Right renal cortex interstitium (tissue), 3 donors: ENCODE measurements at places on chromosomes 12 and 14. TPM values are rescaled to one million over a fixed set of nuclear protein-coding genes. Genes with fewer than 3 reads are reported as not detected.

- no peak for DNase-seq
These were observed 249.7 kb upstream of the NPAS3 start for GRCh38 chr14:32688941-32689340.

- no peak for DNase-seq
These were observed 589.8 kb downstream of the KCNH5 start for GRCh38 chr14:62455446-62455845.

DNA sequence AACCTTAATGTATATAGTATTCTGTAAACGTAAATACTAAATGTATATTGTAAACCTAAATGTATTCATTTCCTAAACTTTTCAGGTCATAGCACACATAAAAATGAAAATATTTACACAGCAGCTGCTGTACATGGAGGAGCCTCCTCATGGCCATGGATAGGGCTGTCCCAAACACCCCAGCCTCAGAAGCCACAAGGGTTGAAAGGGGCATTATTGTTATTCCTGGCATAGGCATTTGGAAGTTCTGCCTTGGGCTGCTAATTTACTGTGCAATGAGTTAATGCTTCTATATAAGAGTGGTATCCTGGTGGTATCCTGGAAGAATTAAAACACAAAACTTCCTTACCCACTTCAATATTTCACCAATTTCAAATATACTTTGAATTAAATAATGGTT is 159.4 kb downstream of the SLC5A8 start:
- DNase-seq: no peak

DNA sequence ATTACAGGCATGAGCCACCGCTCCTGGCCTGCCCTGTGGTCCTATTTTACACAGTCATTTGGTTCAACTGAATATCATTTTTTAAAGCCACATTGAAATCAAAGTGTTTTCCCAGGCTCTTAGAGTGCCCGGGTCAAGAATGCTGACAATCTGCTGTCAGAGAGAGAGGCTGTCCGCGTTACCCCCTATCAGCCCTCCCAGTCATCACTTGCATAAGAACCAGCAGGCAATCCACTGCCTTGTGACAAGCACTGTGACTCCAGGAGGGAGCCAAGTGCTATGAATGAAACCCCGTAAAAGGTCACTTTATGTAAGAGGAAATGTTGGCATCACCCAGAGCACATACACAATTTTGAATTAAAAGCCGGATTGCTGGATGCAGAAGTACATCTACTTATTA is 13.5 kb downstream of the PHLDA1 start:
- DNase-seq: no peak

DNA sequence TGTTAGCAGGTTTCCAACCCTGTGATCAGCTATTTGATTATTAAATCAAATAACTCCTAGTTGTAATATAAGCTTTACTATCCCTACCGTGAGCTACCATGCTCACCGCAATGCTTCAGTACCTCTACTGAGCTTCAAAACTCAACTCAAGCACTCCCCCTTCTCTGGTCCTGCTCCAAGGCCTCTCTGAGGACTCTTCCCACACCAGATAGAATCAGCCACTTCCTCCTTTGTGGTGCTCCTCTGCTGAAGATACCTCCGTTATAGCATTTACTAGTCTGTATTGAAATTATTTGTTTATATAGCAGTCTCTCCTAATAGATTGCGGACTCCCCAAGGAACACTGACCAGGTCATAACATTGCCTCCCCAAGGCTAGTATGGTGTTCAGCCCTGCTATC is 17.5 kb downstream of the AREL1 start:
- no peak for DNase-seq

DNA sequence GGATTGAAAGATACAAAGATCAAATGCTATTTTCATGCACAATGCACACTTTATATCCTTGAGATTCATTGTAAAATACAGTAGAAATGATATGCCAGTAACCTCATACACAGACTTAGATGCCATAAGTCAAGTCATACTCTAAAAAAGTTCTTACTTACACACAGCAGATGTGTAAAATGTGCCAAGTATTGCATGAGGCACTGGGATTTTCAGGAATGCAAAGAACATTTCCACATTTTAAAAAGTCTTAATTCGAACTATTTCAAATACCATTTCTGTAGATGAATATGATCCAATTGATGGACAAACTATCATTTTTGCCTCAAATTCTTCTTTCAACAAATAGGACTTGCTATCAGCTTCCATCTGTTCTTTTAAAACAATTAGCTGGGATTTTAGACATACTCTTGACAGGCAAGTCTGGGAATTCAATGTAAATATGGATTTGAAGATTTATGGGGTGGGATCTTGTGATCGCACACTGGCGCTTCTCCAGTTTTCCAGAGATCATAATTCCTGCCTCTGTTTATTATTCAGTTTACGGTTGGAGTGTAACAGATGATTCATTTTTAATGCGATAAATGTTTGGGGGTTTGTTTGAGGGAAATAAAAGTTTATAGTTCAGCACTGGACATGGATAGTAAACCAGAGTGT is 183.8 kb downstream of the PAX9 start:
- DNase-seq: no peak

DNA sequence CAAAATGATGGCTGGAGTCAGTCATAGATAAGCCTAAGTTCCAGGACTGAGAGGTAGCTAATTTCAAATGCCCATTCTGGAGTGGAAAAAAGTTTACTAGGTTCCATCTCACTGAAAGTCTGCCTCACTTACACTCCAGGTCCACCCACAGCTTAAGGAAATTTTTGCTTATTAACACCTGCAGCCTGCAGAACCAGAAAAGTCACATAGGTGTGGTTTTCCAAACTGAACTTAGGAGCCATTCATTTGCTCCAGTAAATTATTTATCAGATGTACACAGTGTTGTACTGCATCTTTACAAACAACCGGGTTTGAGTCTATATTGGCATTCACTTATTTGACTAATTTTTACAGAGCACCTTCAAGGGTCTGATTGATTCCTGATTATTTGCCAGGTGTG is 157.4 kb upstream of the ARID2 start:
- no peak for DNase-seq

DNA sequence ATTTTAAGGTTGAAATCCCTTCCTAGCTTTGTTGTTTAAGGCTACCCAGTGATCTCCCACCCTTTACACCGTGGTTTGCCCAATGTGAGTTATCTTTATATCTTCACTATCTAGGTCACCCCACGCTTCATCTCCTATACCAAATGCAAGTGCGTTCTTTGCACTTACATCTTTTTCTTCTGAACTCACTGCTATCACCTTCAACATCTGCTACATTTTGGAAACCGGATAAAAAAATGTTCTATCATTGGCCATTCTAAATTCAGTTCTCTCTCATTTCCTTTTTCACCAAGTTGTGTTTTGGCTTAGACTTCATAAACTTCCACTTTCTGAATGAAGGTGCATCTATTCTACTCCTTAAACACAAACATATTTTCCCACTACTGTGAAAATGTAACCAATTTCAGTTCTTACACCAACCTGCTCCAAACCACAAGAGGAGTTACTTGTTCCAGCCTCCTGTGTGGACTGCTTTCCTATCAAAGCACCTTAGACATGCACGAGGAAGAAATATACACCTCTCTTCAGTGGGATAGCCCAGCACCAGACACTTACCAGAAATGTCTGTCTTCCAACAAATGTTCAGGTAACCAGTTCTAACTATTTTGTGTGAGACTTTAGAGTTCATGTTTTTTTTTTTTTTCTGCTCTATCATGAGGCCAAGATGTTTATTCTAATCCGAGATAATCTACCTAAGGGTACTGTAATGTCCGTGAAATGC is 21.9 kb downstream of the CLEC9A start:
- no peak for DNase-seq

DNA sequence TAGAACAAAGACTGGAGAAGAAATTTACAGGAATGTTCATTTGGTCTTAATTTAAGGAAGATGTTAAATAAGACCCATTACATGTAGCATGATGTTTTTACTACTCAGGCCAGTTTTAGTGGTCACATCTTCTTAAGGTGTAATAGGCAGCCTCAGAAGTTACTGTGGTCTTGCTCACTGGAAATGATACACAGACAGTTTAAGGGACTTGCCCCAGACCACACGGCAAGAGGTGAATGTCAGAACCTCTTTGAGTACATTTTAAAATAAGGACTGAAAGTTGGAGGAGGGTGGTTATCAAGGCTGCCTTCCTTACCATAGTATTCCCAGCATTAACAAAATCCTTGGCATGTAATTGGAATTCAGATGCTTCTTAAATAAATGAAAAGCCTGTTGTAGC is 37.9 kb downstream of the LRRK2 start:
- no peak for DNase-seq

The RHOJ gene
- polyA plus RNA-seq: 23.5 TPM

The TSHR gene
- 0.32 TPM for polyA plus RNA-seq

The RGS6 gene
- 0.80 TPM for polyA plus RNA-seq

GRCh38 chr12:107845226-107845979 is 70.9 kb downstream of the ASCL4 start:
- no peak for DNase-seq

GRCh38 chr14:20618271-20618749 is 23.2 kb downstream of the OR6S1 start:
- DNase-seq: no peak

The KRT79 gene
- not detected for polyA plus RNA-seq

DNA sequence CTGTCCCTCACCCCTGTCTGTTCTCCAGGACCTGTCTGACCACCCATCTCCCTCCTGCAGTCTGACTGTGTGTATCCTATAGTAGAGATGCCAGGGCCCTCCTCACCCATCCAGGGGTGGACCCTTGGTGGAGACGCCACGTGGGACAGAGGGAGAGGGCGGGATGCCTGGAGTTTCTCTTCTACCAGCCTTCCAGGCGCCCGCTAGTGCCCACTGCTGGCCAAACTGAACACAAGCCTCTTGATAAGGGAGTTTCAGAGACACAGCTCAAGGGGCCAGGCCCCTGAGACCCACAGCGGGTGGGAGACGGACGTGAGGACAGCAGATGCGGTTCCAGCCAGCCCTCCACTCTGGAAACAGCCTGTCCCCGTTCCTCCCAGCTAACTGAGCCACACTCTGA is 147.3 kb downstream of the RBM19 start:
- no peak for DNase-seq

The FSCB gene
- not detected for polyA plus RNA-seq

DNA sequence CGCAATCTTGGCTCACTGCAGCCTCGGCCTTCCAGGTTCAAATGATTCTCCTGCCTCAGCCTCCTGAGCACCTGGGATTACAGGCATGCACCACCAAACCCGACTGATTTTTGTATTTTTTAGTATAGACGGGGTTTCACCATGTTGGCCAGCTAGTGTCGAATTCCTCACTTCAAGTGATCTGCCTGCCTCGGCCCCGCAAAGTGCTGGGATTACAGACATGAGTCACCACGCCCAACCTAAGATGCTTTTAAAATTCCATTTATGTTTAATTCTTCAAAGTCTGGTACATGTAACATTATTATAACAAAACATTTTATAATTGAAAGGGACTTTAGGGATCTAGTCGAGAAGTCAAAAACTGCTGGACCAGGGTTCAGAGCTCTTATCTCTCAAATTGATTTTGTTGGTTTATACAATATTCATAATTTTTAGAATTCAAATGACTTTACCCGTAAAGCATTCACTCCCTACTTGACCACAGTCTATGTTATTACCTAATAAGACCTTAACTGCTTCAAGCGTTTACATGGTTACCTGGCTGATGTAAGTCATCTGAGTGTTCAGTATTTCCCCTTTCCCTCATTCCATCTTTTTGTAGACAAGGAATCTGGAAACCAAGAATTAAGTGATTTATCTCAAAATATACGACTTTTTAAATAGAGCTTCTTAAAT is 28.2 kb downstream of the RAP1B start:
- DNase-seq: no peak

- DNase-seq: no peak
These were observed 4.1 kb upstream of the TUBA1C start for GRCh38 chr12:49260571-49261363.

DNA sequence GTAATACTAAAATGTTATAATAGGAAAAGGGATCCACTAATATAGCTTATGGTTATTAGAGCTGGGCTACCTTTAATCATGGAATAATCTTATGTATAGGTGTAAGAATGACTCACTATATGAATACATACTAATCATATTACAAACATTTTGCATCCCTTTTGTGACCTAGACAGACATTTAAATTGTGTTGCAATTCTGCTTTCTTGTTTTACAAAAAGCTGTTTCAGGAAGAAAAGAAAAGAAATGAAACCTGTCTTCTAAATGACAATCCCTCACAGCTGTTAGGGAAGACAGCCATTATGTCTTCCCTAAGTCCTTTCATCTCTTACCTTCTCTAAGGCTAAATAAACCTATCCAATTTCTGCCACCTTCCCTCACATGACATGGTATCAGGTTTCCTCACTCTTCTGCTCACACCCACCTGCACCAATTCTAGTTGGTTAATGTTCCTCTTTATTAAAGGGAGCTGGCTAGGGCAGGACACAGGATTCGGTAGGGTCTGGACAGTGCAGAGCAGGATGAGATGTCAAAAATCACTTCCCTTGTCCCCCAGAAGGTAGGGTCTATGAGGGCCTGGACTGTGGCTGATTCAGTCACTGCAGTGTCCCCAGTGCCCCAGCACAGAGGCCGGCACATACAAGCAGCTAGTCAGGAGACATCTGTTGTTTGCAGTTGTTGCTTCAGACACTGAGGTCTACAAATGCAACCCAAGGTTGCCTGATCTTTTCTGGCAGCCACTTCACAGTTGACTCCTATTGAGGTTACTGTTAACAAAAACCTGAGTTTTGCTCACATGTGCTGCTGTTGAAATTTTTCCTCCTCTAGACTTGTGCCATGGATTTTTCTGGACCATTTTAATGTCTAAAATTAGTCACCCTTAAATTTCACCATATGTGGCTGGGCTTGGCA is 3.7 kb downstream of the DHRS7 start:
- DNase-seq: no peak

DNA sequence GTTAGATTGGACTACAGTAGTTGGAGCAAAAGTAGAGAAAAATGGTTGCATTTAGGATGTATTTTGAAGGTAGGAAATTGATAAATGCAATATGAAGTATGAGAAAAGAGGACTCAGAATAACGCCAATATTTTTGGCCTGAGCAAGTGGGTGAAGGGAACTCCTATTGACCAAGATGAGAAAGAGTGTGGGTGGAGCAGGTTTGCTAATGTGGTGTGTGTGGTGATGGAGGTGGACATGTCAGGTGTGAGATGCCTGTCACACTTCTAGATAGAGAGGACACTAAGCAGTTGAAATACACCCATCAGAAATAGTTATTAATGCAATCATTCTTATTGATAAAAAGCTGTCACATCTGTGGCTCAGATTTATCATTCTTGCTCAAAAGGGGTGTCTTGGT is 7.3 kb downstream of the GUCY2C start:
- no peak for DNase-seq

DNA sequence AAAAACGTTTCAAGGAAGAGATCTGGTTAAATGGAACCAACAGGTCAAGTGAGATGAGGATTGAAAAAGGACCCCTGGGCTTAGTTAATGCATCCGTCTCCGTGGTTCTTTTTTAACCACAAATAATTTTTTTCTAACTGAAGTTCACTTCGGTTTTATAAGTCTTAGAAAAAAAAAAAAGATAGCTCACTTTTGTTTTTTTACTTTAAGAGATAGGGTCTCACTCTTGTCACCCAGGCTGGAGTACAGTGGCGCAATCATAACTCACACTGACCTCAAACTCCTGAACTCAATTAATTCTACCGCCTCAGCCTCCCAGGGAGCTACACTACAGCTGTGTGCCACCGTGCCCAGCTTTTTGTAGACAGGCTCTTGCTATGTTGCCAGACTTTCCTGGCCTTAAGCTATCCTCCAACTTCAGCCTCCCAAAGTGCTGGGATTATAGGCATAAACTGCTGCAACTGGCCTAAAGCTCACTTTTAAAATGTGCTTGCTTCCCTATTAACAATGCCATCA is 11.8 kb downstream of the HNRNPC start:
- DNase-seq: no peak
